ENCODE measurements at places on chromosomes 4 and X.

DNA sequence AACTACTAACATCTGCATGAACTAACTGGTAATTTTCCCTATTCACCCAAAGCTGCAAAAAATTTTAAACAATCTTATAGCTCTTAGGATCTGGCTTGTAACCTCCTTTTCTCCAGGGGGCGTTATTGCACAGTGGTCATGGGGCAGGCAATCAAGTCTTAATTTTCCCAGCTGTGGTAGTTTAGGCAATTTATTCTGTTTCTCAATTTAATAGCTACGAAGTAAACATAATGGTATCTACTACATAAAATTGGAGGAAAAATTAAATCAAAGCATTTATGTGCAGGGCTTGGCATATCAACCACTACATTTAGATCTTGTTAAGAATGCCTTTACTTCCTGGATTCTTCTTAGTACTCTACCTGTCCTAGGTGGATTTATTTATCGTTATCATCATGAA is 137.4 kb upstream of the GUCY1A1 start:
- DNase-seq = peak; percentile 5

DNA sequence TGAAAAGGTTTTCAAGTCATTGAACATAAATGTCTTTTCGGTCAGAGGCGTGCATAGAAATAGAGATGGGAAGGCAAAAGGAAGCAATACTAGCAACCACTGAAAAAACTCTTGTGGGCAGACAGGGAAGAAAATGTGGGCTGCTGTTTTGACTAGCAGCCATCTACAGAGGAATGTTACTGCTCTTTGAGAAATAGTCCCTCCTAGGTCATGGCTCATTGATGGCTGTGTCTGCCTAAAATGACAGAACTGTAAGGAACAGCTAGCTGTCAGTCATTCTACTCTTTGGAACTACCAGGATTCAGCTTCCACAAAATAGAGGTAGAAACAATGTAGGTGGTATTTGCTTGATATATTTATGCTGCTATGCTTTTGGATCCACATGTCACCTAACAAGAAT is 26.9 kb upstream of the TMPRSS11B start:
- DNase-seq = no peak

GRCh38 chr4:159297091-159297490 is 194.2 kb downstream of the RAPGEF2 start:
- no peak for DNase-seq

GRCh38 chr4:110124711-110125110 is 73.7 kb downstream of the ELOVL6 start:
- no peak for DNase-seq

DNA sequence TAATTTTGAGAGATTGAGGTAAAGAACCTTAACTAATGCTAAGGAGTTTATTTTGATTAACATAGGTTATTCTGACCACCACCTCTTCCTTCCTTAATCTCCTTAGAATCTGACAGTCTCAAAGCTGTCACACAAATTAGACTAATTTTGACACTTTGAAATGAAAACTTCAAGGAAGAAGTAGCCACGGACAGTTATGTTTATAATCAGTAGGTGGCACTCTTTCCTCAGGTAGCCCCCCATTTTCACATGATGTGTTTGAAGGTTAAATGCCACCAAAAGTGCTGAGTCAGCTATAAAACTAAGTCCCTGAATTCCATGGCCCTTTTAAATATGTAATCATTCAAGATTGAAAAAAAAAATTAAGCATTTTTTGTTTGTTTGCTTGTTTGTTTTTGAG is 22.4 kb downstream of the TMEM33 start:
- DNase-seq = no peak

Data from HFFc6 (cell line).